ENCODE measurements at places on chromosomes 2 and 18.

GRCh38 chr2:128413014-128413717 lies 94.5 kb upstream of the HS6ST1 start:
- DNase-seq, result no peak

DNA sequence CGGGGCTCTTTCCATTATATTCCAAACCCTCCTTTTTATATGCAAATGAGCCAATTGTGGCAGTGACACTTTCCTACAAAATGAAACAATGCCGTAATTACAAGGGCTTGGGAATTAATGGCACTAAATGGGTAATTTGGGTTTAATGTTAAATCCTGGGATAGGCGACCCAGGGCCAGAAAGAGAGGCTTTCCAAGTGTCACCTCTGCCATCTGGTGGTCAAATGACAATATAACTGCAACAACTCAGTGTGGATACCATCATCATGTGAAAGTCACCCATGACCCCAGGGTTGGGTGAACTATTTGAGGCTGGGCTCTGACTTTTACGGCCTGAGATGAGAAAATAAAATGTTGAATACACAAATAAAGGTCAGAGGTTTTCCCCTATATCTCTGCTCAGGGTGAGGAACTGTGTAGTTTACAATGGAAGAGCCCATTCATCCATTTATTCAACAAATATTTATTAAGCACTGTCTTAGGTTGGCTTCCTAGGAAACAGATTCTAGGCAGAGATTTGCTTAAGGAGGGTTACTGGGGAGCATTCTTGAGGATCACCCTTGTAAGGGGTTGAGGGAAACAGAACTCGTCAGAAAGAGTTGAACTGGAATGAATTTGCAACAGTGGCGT lies 13.6 kb upstream of the THADA start:
- no peak for DNase-seq

DNA sequence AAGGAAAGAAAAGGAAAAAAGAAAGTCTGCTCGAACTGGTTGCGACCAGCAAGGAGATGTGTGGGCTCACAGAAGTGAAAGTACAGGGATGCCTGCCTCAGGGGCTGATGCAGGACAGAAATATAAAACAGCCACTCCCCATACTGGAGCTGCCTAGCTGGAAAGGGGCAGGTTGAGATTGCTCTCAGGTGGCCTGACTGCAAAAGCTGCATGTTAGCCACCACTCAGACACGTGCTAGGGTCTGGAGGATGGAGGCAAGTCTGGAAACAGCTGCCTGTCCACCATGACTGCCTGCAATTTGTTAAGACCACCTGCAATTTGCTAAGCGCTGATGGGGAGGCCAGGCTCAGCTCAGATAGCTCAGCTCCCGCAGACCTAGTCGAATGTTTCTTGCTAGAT lies 17.9 kb downstream of the B3GNT7 start:
- no peak for DNase-seq

DNA sequence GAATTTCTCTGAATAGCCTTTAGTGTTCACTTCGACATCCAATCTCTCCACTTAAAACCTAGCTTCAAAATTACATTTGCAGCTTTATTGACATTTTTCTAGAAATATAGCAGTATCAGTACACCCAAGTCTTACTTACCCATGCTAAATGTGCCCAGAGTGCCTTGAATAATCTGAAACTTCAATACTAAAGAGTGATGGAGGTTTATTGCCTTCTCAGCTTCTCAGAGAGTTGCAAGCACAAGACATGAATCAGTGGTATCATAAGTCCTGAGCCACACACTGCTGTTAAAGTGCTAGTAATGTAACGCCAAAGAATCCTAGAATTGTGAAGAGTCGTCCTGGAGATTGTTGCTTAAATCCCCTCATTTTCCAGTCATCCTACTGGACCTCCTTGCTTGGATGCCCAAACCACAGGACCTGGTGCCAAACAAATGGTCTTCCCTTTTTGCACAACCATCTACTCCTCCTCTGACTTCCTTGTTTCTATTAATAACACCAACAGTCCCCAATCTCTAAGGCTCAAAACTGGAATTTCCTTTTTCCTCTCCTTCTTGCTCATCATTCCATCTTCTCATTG lies 83.2 kb upstream of the SPATS2L start:
- DNase-seq, result no peak
